ENCODE measurements at places on chromosomes 13 and 19.

- DNase-seq, result no peak
These were observed 447.4 kb downstream of the EFNB2 start for GRCh38 chr13:106088085-106088484.

- no peak for DNase-seq
These were observed 1173.3 kb downstream of the PCDH17 start for GRCh38 chr13:58804832-58805231.

DNA sequence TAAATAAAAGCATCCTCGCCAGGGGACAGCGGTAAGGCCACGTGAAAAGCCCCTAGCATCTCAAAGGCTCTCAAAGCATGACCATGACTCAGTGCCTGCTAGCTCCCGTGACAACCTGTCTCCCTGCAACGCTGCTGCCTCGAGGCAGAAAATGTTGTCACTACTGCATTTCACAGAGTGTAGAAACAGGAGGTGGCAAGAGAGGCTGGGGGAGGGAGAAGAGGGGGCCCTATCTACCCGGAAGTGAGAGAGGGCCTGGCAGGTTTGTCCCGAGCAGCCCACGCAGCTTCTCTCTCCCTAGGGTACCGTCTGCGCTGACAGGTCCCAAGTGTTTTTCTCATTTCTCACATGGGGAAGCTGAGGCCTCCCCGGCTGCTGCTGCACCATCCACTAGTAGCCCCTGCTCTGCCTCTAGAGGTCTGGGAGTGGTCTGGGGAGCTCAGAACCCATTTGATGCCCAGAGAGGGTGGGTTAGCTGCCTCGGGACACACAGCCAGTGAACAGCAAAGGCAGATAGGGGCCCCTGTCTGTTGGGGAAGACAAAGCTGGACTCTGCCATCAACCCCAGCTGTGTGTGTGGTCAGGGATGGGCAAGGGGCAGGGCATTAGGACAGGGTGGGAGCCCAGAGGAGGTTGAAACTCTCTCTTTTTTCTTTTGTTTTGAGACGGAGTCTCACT is 3.7 kb downstream of the TINCR start:
- no peak for DNase-seq

GRCh38 chr19:343941-344624 is 513 bp downstream of the MIER2 start:
- no peak for DNase-seq

GRCh38 chr13:63190742-63191141 is 1775.1 kb upstream of the PCDH20 start:
- DNase-seq, result no peak

- DNase-seq, result no peak
These were observed 9.6 kb upstream of the TIMM44 start for GRCh38 chr19:7953060-7953459.

GRCh38 chr13:64765636-64766035 is 2464.5 kb downstream of the PCDH9 start:
- DNase-seq, result no peak

GRCh38 chr19:15871570-15871969 is 26.3 kb downstream of the CYP4F2 start:
- no peak for DNase-seq

DNA sequence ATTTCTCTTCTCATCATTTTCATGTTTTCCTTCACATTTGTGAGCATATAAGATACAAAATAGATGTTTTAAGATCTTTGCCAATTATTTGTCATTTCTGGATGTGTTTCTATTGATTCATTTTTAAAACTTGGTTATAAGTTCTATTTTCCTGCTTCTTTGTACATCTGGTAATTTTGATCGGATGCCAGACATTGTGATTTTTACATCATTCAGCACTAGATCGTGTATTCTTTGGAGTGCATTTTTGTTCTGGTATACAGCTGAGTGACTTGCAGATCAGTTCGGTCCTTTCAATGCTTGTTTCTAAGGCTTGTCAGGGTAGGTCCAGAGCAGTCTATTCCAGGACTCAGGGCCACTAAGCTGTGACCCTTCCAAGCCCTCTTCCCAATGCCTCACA is 198.2 kb downstream of the KLF12 start:
- DNase-seq, result no peak

- DNase-seq, result no peak
These were observed 137.3 kb upstream of the TMTC4 start for GRCh38 chr13:100811928-100812327.

DNA sequence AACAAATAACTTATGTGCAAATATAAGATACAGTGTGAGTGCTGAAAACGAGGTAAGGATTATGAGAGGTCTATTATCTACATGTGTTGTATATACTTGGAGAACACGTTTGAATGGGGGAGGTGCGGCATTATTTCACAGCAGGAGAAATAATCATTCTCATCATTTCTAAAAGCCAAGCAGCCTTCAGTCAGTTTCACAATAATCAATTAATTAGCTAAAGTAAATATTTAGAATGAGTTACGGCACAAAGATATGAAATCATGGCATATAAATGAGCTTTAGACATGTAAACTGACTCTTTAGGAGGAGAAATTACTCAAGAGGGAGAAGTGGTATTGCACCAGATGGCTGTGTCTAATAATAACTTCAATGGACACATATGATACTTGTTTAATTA is 366.6 kb downstream of the DNAJC15 start:
- DNase-seq, result no peak

GRCh38 chr19:49136771-49137171 is 17.4 kb downstream of the PPFIA3 start:
- DNase-seq, result no peak

- no peak for DNase-seq
These were observed 467.3 kb downstream of the TSHZ3 start for GRCh38 chr19:30881930-30882329.

- DNase-seq, result no peak
These were observed 8.5 kb upstream of the SLC25A15 start for GRCh38 chr13:40780822-40781401.

GRCh38 chr13:95233026-95233635 is 68.1 kb downstream of the ABCC4 start:
- DNase-seq, result no peak

- no peak for DNase-seq
These were observed 813 bp downstream of the ZNF296 start for GRCh38 chr19:45075301-45076028.

DNA sequence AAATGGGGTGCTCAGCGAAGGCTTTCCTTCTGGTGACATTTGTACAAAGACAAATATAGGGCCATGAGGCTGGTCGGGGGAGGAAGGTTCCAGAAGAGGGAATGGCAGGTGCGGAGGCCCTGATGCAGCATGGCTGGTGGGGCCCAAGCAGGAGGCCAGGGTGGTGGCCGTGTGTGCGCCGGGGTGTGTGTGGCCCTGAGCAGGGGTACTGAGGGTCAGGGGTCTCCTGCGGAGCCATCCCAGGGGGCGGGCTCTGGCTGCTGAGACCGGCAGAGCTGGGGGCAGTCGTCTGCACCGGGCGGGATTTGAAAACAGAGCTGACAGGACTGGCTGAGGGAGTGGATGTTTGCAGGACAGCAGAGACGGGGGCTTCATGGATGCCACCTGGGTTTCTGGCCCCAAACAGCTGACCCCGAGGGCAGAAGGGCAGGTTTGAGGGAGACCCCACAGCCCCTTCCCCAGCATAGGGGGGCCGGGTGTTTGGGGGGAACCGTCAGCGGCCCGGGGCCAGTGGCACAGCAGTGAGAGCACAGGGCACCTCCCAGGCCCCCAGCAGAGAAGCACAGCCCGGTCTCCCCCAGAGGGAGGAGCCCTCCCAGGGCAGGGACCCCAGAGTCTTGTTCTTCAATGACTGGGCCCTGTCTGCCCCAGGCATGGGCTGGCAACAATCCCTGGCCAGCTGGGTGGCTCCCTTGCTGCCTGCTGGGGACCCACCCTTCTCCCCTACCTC is 11.4 kb downstream of the PIAS4 start:
- no peak for DNase-seq

DNA sequence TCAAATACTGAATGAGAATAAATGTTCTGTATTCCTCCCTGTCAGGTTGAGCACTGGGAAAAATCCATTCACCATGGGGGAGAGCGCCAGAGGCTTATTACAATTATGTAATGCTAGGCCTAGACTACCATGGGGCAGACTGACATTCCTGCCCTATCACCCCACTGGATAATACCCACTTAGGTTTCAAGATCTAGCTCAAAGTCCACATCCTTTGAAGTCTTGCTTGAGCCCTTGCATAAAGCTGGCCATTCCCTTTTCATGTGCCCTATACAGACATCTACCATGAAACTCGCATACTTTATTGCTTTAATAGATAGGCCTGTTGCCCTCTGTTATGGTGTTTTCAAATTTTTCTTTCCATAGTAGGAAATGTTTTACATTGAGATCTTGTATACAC is 149.3 kb downstream of the RGCC start:
- no peak for DNase-seq

DNA sequence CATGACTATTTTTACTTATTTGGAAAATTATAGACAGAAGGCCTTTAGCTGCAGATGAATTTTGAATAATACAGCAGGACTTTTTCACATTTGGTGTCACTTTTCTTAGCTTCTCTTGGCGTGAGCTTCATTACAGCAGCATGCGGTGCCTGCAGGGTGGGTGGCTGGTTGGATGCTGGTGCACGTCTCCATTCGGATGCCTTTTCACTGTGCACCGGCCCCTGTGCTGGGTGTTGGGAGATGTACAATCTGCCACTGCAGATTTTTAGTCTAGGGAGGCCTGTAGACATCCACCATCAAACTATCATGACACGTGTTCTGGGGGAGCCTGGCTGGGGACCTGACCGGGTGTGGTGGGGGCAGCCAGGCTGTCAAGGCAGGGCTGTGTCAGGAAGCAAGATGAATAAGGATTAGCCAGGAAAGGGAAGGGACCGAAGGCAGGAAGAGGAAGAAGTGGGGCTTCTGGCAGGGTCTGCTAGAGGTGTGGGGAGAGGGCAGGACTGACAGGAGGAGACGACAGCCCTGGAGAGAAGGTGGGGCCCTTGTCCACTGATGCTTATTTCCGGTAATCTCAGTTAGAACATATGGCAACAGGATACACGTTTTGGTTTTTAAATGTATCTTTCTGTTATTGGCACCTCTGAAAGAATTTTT is 88.8 kb downstream of the ARHGEF7 start:
- DNase-seq, result no peak

DNA sequence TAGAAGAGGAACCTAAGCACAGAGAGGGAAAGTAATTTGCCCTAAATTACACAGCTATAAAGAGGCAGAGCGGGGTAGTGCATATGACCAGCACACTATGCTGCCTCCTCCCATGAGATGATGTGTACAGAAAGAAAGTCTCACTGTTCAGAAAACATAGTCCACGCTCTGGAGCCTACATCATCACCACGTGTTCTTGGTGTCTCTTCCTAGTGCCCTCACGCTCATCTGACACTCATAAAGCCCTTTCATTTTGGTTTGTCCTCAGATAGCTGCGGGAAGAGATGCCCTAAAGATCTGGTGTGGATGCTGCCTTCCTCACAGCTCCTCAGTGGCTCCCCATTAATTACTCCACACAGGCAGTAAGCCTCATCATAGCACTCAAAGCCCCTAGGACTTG is 27.4 kb upstream of the SIAH3 start:
- no peak for DNase-seq

- no peak for DNase-seq
These were observed 85.4 kb downstream of the COL4A1 start for GRCh38 chr13:110221406-110222117.

DNA sequence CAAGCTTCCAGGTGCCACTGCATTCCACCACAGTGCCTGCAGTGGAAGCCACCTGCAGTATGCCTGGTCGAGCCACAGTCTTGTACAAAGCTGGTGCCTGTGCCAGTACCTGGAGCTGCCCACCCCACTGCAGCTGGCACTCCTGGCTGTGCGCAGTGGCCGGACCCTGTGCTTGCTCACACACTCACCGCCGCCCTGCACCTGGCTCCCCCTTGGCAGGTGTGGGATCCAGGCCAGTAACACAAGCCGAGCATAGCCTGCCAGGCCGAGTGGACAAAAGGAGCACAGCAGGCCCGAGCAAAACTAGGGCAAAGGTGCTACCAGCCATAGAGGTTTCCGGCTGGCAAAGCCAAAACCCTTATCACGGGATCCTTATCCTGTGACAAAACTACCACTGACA is 18.5 kb downstream of the UGGT2 start:
- DNase-seq, result no peak

DNA sequence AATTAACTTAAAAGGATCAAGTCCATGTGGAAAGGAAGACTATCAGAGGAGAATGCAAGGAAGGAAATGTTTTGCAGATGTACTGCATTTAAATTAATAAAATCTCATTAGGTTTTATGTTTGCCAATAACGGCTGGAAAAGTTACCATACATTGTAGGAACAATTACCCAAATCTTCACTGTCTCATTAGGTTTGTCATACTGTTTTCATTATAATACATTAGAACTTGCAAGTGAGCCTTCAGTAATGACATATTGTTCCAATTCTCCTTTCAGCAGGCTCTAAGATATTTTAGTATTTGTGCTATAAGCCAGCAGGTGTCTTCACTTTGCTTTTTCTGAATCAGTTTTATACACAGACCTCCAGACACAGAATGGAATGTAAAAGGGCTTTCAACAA is 661.6 kb upstream of the KLHL1 start:
- DNase-seq, result no peak

GRCh38 chr13:30392681-30393045 is 29.6 kb upstream of the UBE2L5 start:
- no peak for DNase-seq

- no peak for DNase-seq
These were observed 14.7 kb downstream of the MAG start for GRCh38 chr19:35306473-35307246.

DNA sequence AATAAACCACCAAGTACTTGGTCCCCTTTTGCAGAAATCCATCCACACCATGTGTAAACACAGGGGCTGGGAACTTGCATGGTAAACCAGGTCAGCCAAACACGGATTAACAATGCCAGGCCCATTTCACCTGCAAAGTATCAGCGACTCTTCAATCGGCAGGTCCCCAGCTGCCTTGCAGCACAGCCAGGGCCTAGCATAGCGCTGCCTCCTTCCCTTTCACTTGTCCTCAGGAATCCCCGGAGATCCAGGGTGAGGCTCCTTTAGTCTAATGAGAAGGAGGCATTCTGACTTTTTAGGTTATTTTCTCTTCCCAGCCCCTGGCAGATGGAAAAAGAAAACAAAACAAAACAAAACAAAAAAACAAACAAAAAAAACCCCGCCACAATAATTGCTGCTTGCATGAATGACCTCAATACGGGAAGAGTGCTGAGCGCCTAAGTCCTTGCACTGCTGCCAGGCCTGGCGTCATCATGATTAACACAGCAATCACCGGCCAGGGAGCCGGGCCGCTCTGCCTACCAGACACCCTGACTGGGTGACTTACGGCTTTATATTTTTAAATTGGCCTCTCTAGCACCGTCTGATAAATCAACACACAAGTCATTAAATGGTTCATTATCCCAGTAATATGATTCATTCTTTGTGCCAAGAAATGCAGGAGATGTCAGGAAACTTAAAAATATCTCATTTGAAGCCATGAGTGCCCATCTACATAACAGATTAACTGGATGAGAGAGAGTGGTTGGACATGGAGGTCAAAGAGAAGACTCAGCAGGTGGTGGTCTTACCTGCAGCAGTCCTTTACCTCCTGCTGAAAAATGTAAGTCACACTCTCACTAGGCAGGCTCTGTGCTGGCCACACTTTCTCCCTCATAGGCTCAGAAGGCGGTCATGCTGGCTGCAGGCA is 692.7 kb downstream of the UQCRFS1 start:
- no peak for DNase-seq
